Left lung (tissue), 14 donors: ENCODE measurements at places on chromosomes 1 and 21. TPM values are rescaled to one million over a fixed set of nuclear protein-coding genes. Genes with fewer than 3 reads are reported as not detected.

GRCh38 chr1:151923422-151923821, 14.1 kb upstream of the THEM4 start:
- peaks cover 13% of the 10 kb centered on the region for H3K4me1 ChIP-seq
- H3K27ac ChIP-seq, result no peak overlapping the region
- H3K27me3 ChIP-seq, result no peaks in the 10 kb centered on the region
- H3K36me3 ChIP-seq, result no peaks in the 10 kb centered on the region
- H3K4me3 ChIP-seq, result no peak overlapping the region

DNA sequence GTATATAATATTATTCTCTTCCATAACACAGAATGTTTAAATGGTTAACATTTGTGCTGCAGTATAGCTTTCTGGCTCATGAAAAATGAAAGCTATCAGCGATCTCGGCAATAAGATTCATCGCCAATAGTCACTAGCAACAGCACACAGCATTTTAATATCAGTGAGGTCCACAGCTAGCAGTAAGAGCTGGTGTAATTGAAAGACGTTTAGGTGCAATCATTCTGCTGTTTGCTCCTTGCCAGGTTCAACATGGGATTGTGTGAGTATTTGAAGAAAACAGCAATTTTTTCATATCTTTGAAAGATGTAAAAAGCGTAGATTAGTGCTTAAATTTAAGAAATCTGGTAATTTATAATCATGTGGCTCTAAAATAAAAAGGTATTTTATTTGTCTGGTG, 20.1 kb downstream of the PRKACB start:
- no peak overlapping the region for H3K4me3 ChIP-seq
- no peaks in the 10 kb centered on the region for H3K27me3 ChIP-seq
- H3K27ac ChIP-seq, result no peak overlapping the region
- DNase-seq, result no peak
- no peaks in the 10 kb centered on the region for H3K36me3 ChIP-seq

- peak; percentile 19 for DNase-seq
- no peak overlapping the region for H3K27ac ChIP-seq
- H3K27me3 ChIP-seq, result no peaks in the 10 kb centered on the region
- no peaks in the 10 kb centered on the region for H3K4me1 ChIP-seq
- H3K36me3 ChIP-seq, result no peaks in the 10 kb centered on the region
Measured at GRCh38 chr1:189597083-189597482, 880.6 kb downstream of the BRINP3 start.

DNA sequence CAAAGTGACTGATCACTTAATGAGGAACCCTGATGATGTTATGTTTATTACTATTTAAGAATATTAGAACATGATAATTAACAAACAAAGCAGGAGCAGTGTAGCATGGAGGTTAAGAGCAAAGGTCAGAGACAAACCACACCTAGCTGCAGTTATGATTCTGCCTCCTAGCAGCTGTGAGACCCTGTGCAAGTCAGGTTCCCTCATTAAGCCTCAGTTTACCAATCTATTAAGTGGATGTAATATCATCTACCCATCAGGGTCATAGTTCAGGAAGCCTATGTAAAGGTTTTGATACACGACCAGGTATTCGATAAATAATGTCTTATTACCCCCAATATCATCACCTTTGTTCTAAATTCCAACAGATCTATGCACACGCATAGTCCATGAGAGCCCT, 32.0 kb downstream of the DUSP10 start:
- no peak for DNase-seq
- no peaks in the 10 kb centered on the region for H3K27me3 ChIP-seq
- H3K4me3 ChIP-seq, result no peak overlapping the region

DNA sequence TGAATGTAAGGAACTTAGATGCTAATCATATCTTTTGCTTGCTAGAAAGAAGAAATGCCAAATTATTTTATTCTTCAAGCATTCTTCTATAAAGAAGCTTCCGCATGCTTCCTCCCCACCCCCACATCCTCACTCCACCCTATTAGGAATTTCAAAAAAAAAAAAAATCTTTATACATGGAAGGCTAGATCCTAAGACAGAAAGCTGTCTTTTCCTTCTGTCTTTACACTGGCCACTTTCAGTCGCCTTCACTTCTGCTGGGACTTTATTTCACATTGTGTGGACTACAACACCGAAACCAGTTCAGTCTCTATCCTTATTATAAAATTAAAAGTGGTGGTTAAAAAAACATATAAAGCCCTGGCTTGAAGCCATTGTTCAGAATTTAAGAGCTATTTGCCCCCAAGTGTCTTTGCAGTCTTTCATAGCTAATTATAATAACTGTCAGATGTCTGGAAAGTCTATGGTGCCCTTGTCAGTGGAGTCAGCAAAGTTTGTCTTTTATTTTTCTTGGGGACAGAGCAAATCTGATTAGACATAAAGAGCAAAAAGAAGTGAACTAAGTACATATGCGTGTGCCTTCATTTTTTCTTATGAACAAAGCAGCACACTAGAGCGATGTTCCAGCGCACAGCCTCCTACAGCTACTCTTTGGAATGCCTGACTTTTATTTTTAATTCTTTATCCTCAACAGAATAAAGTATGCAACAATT, 297.7 kb downstream of the PTPRC start:
- H3K36me3 ChIP-seq, result no peaks in the 10 kb centered on the region
- no peaks in the 10 kb centered on the region for H3K27me3 ChIP-seq
- H3K4me3 ChIP-seq, result peak overlapping the region; percentile 58
- DNase-seq, result peak; percentile 57
- H3K4me1 ChIP-seq, result peaks cover 39% of the 10 kb centered on the region
- peak overlapping the region; percentile 81 for H3K27ac ChIP-seq

GRCh38 chr1:30914931-30915330, 6.4 kb upstream of the SDC3 start:
- H3K4me3 ChIP-seq, result no peak overlapping the region
- no peak for DNase-seq
- no peak overlapping the region for H3K27ac ChIP-seq
- H3K4me1 ChIP-seq, result peaks cover 50% of the 10 kb centered on the region
- H3K27me3 ChIP-seq, result no peaks in the 10 kb centered on the region
- no peaks in the 10 kb centered on the region for H3K36me3 ChIP-seq

- H3K4me1 ChIP-seq, result peaks cover 59% of the 10 kb centered on the region
- no peak overlapping the region for H3K4me3 ChIP-seq
- H3K27ac ChIP-seq, result no peak overlapping the region
- no peaks in the 10 kb centered on the region for H3K36me3 ChIP-seq
- DNase-seq, result no peak
Measured at GRCh38 chr21:38984982-38985567, 179.3 kb downstream of the ETS2 start.

GRCh38 chr21:36563341-36563926, 83.5 kb upstream of the CLDN14 start:
- H3K36me3 ChIP-seq, result no peaks in the 10 kb centered on the region
- no peaks in the 10 kb centered on the region for H3K4me1 ChIP-seq
- no peak for DNase-seq
- H3K27me3 ChIP-seq, result no peaks in the 10 kb centered on the region
- no peak overlapping the region for H3K4me3 ChIP-seq

PMF1 gene
- 49.6 TPM for total RNA-seq

GRCh38 chr1:219659005-219659600, 46.2 kb upstream of the ZC3H11B start:
- H3K27me3 ChIP-seq, result peaks cover 5% of the 10 kb centered on the region
- no peak overlapping the region for H3K27ac ChIP-seq
- no peak for DNase-seq

DNA sequence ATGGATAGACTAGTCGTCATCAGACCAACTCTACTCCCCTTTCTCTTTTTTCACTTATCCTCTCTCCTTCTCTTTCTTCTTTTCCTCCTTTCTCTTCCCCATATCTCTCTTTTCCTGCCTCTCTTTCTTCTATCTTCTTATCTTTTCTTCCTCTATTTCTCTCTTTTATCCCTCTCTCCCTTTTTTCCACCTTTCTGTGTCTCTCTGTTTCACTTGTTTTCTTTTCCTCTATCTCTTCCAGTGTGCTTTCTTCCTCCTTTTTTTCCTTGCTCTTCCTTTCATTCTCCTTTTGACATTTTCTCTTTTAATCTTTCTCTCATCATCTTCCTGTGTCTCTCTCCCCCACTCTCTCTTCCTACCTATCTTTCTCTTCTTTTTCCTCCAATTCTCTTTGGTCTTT, 159.0 kb upstream of the PTGFR start:
- DNase-seq, result no peak
- no peaks in the 10 kb centered on the region for H3K4me1 ChIP-seq

GRCh38 chr1:203401199-203401877, 50.4 kb upstream of the FMOD start:
- no peaks in the 10 kb centered on the region for H3K36me3 ChIP-seq
- no peaks in the 10 kb centered on the region for H3K27me3 ChIP-seq
- no peak overlapping the region for H3K4me3 ChIP-seq
- no peak for DNase-seq
- peak overlapping the region; percentile 87 for H3K27ac ChIP-seq

ADGRL4 gene
- total RNA-seq, result 11.8 TPM

FCGR2B gene
- 24.1 TPM for total RNA-seq

DNA sequence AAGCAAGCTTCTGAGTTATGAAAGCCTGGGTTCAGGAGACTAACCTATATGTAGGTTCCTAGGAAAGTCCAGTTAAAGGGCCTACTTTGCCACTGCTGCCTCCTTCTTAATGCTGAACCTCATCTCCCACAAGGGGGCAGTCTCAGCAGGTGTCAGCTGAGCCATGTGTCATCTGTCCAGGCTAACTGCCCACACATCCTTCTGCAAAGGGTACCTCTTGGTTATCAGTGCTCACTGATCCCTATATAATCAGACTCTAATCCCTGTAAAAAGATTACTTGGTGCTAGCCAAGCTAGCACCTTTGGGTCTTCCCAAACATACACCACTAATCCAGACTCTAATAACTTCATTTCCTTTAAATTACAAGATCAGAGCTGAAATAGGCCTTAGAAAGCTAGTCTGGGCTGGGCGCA, 9.0 kb downstream of the PRDX1 start:
- H3K4me3 ChIP-seq, result no peak overlapping the region
- peaks cover 13% of the 10 kb centered on the region for H3K36me3 ChIP-seq
- H3K27me3 ChIP-seq, result no peaks in the 10 kb centered on the region
- no peak overlapping the region for H3K27ac ChIP-seq
- peaks cover 11% of the 10 kb centered on the region for H3K4me1 ChIP-seq

- no peak for DNase-seq
- H3K27ac ChIP-seq, result peak overlapping the region; percentile 67
- no peaks in the 10 kb centered on the region for H3K27me3 ChIP-seq
- no peaks in the 10 kb centered on the region for H3K4me1 ChIP-seq
- H3K4me3 ChIP-seq, result no peak overlapping the region
Measured at GRCh38 chr1:192530254-192530653, 45.3 kb upstream of the RGS1 start.

GRCh38 chr21:38297871-38298270, 41.1 kb downstream of the KCNJ15 start:
- no peak overlapping the region for H3K4me3 ChIP-seq
- DNase-seq, result no peak
- H3K27me3 ChIP-seq, result no peaks in the 10 kb centered on the region
- peaks cover 36% of the 10 kb centered on the region for H3K4me1 ChIP-seq
- no peak overlapping the region for H3K27ac ChIP-seq
- no peaks in the 10 kb centered on the region for H3K36me3 ChIP-seq

DNA sequence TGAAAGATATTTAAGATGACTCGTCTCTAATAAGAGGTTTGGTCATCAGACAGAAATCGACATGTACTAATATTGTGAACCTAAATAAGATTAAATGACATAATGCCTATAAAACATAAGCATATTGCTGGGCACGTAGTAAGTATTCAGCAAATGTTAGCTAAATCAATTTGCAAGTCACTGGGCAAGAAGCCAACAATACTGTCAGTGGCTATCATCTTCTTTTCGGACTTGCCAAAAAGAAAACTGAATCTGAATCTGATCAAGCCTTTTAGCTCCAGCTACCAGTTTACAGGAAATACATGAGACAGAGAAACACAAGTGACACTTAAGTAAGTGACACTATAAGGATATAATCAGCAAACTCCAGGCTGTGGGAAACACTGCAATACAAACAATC, 46.0 kb downstream of the RPL5 start:
- H3K27me3 ChIP-seq, result no peaks in the 10 kb centered on the region
- H3K4me1 ChIP-seq, result peaks cover 3% of the 10 kb centered on the region
- DNase-seq, result no peak
- no peaks in the 10 kb centered on the region for H3K36me3 ChIP-seq
- H3K4me3 ChIP-seq, result no peak overlapping the region

DNA sequence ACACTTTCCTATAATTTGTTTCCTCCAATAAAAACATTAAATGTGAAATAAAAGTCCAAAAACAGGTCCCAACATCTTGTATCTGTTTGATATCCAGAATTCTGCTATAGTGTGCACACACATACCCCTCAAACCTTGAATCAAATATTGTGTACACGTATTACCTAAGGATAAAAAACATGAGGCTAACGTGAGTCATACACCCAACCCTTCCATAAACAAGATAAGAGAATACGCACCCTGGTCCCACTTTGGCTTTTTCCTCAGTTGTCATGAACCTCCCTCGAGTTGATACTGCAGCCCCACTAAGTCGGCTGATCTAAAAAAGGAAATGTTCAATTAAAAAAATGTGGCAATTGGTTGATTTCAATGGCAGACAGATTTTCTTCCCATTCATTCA, 5.2 kb downstream of the KHDC4 start:
- no peak overlapping the region for H3K27ac ChIP-seq
- no peaks in the 10 kb centered on the region for H3K36me3 ChIP-seq
- no peaks in the 10 kb centered on the region for H3K27me3 ChIP-seq

OPTC gene
- not detected for total RNA-seq

DNA sequence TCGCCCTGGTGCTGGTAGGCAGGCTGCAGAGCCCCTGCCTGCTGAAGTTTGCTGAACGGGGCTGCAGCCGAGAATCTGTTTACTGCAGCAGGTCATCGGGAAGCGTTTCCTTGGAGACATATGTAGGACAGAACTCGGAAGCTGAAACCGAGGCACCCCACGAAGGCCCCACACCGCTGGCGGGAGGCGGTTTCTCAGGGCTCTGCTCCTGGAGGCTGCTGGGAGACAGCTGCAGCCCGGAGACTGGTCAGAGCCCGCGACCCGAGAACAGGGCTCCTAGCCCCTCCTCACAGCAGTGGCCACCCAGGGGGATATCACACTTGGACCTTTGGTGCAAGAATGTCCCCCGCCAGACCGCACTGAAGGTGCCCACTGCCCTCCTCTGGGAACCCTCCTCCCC, 12.7 kb upstream of the PLCH2 start:
- peaks cover 5% of the 10 kb centered on the region for H3K4me1 ChIP-seq
- no peak overlapping the region for H3K4me3 ChIP-seq
- H3K27ac ChIP-seq, result no peak overlapping the region
- peaks cover 5% of the 10 kb centered on the region for H3K27me3 ChIP-seq

DNA sequence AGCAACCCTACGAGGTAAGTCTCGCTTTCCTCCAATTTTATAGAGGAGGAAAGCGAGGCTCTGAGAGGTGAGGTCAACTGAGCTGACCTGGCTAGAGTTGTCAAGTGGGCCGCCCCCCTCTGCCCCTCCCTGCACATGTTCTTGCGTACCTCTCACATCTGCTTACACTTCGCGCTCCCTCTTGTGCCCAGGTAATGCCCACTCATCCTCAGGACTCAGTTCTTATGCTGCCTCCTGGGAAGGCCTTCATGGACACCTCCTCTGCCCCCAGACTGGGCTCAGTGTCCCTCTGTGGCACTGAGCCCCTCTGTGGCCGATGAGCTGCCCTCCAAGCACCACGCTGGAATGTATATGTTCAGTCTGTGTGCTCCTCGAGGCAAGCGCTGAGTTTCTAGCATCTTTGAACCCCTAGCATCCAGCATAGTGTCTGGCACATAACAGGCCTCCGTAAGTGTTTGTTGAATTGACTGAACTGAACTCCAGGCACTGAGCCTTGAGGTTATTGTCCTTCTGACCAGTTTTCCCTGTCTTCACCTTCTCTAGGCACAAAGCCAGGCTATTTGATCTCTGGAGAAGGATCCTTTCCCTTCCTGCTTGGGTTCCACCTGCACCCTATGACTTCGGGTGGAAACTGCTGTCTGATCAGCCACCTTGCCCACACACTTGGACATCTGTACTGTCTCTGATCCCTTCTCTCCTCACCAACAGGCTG, 13.5 kb downstream of the MOV10 start:
- no peaks in the 10 kb centered on the region for H3K4me1 ChIP-seq
- H3K27ac ChIP-seq, result no peak overlapping the region
- H3K27me3 ChIP-seq, result no peaks in the 10 kb centered on the region
- no peak overlapping the region for H3K4me3 ChIP-seq
- no peaks in the 10 kb centered on the region for H3K36me3 ChIP-seq

GJA8 gene
- total RNA-seq, result not detected
